ENCODE measurements at places on chromosomes 16 and 17.

DNA sequence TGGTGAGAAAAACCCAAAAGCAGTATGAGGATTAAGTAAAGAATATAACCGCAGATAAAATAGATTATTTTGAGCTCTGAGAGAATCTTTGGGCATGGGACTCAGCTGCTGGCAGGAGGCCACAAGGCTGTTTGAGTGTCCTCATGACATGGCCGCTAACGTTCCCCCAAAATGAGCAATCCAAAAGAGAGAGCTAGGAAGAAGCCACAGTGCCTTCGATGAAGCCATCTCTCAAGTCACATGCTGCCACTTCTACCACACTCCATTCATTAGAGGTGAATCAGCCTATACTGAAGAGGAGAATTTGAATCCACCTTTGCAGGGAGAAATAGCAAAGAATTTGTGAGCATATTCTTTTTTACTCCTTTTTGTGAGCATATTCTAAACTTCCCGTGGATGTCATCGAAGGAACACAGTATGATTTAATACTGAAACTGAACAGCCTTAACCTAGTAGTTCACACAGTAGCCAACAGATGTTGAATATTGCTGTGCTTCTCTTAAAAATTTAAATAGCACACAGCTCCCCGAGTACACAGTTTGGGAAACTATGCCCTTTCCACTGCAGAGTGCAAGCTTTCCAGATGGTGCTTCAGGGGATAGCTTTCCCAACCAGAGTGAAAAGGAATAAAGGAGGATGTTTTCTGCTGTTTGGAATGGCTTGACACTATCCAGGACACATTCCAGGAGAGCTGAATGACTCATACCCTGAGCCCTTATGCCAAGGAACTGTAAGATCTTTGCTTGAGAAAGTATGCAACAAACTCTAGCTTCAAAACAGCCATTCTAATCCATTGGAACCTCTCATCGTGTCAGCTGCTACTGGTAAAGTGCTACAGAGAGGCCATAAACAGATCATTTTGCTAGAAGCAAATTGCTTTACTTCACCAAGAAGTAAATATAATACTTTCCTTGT is 33.9 kb downstream of the ANKFY1 start:
- DNase-seq, result no peak

- DNase-seq, result peak; percentile 52
Measured at GRCh38 chr16:57795431-57795878, 6.8 kb downstream of the KIFC3 start.

DNA sequence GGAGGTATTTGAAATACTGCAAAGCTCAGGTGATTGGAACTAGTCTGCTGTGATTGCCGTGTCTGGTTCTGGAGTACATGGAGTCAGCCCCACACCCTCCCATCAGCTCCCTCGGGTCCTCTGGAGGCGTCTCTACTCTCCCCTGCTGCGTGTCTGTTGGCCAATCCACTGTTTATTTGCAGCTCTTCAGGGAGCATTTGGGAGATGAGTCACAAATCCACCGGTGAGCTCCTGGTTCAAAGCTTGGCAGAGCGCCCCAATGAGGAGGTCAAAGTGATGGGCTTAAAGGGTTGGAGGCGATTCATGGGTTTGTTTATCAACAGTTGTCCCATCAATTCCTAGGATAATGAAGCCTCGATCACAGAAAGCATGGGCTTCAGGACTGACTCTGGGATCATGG is 14.6 kb downstream of the CALB2 start:
- DNase-seq, result no peak

DNA sequence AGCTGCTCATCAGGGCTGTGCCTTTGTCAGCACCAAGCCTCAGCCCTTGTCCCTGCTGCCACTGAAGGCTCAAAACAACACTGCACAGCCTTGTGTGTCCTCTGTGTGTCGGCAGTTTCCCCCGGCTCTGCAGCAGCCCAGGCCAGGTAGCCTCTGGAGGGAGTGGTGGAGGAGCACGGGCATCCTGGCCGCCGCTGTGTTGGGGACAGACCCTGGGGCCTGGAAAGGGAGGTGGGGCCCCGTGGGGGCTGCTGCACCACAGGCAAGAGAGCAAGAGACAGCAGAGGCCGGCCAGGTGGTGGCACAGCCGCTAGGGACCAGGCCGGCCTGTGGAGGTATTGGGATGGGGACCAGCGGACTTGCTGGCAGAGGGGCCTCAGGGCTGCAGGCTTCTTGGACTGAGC is 96.9 kb upstream of the ZNF750 start:
- DNase-seq, result no peak

- no peak for DNase-seq
Measured at GRCh38 chr16:85959686-85960085, 60.7 kb downstream of the IRF8 start.

GRCh38 chr17:7019367-7019766 is 3.5 kb upstream of the BCL6B start:
- no peak for DNase-seq

GRCh38 chr16:11100239-11100750 is 155.7 kb downstream of the SOCS1 start:
- DNase-seq, result peak; percentile 50

DNA sequence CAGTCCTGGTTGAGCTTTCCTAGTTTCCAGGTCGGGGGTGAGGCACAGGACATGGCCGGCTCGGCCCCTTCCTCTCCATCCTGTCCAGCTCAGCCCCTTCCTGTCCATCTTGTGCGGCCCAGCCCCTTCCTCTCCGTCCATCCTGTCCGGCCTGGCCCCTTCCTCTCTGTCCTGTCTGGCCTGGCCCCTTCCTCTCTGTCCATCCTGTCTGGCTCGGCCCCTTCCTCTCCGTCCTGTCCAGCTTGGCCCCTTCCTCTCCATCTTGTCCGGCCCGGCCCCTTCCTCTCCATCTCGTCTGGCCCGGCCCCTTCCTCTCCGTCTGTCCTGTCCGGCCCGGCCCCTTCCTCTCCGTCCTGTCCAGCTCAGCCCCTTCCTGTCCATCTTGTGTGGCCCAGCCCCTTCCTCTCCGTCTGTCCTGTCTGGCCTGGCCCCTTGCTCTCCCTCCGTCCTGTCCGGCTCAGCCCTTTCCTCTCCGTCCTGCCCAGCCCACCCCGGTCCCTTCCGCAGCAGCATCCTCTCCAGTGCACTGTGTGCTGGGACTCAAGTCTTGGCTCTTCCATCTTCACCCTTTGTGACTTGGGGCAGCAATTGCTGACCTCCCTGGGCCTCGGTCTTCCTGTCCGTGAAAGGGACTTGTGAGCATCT is 5.5 kb upstream of the ZNF750 start:
- no peak for DNase-seq

- DNase-seq, result peak; percentile 77
Measured at GRCh38 chr17:34146440-34147043, 108.5 kb upstream of the CCL2 start.

Data from activated CD4-positive, alpha-beta T cell treated with anti-CD3 and anti-CD28 coated beads, Interleukin-2, amount 10 ng/mL, durations not matched to agents 7 days and 5 days (primary cell).